NCI-H1105 treated with DMSO at 0.1 percent for 48 hours (cell line): ENCODE measurements at places on chromosomes 1 and 21.

DNA sequence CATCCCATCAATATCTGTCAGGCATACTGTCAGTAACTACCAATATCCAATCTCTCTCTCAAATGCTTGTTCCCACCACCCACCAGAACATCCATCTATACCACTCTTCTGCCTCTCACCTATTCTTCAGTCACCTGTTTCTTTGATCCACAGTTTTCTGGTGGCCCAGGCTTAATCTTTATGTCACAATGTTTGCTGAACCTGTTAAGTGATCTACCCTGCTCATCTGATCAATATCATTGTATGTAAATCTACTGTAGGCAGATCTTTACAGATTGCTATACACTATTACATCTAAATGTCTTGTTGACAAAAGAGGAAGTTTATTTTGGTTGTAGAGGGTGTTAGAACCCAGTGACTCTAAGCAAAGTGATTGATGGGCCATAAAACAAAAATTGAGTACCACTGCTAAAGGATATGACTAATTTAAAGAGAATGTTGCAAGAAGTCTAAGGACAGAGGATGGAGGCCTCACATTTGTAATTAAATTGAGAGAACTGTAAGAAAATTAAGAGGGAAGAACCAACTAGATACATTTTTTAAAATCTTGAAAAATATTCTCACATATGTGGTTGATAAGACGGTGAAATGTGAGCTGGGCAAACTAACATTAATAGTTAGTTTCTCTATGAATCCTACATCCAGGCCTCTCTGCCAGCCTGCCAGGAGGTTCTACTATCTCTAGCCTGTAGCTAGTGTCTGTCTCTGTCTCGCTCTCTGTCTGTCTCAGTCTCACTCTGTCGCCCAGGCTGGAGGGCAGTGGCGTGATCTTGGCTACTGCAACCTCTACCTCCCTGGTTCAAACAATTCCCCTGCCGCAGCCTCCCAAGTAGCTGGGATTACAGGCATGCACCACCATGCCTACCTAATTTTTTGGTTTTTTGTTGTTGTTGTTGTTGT is 34.1 kb downstream of the EGLN1 start:
- DNase-seq = no peak

GRCh38 chr21:45306832-45307571 is 19.3 kb upstream of the POFUT2 start:
- no peak for DNase-seq

GRCh38 chr21:32978331-32979270 is 47.1 kb upstream of the OLIG2 start:
- DNase-seq = no peak

DNA sequence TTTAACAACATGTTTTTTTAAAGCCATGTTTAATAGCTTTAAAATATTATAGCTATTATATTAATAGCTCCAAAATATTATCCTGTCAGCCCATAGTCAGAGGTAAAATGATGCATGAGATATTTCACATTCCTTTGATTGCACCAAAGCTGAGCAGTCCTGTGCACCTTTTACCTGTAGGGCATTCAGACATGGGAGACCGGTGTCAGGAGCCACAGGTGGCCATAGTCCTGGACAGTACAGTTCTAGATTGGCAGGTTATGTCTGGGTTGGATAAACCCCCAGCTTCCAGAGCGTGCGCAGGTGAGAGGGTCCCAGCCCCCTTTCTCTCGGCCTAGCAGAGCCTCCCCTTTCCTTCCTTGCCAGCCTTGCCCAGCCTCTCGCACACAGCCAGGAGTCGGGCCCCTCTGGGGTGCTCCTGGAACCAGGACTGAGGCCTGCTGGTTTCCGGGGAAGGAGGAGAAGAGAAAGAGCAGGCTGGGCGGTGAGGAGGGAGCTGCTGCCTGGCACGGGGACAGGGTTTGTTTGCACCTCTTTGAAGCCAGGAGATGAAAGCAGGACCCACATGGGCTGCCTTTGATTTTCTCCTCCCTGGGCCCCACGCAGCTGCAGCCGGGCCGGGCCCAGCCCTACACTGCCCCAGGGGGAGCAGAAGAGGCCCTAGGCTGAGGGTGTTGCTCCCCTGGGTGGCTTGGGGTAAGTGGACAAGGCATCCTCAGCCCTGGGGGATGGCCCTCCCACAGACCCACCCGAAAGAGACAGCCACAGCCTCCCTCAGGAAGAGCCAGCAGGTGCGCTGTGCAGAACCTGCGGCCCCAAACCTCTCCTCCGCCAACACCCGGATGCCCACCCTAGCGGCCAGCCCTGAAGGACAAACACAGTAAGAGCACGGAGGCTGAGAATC is 75.2 kb upstream of the TARDBP start:
- no peak for DNase-seq

- DNase-seq = no peak
These were observed 137.8 kb downstream of the LIPI start for GRCh38 chr21:14072761-14073535.

GRCh38 chr1:56803561-56804156 is 15.5 kb downstream of the FYB2 start:
- DNase-seq = peak; percentile 11

- DNase-seq = no peak
These were observed 67.8 kb downstream of the SLC37A1 start for GRCh38 chr21:42581336-42581992.

GRCh38 chr21:16912075-16912474 is 600.8 kb upstream of the CXADR start:
- DNase-seq = no peak

DNA sequence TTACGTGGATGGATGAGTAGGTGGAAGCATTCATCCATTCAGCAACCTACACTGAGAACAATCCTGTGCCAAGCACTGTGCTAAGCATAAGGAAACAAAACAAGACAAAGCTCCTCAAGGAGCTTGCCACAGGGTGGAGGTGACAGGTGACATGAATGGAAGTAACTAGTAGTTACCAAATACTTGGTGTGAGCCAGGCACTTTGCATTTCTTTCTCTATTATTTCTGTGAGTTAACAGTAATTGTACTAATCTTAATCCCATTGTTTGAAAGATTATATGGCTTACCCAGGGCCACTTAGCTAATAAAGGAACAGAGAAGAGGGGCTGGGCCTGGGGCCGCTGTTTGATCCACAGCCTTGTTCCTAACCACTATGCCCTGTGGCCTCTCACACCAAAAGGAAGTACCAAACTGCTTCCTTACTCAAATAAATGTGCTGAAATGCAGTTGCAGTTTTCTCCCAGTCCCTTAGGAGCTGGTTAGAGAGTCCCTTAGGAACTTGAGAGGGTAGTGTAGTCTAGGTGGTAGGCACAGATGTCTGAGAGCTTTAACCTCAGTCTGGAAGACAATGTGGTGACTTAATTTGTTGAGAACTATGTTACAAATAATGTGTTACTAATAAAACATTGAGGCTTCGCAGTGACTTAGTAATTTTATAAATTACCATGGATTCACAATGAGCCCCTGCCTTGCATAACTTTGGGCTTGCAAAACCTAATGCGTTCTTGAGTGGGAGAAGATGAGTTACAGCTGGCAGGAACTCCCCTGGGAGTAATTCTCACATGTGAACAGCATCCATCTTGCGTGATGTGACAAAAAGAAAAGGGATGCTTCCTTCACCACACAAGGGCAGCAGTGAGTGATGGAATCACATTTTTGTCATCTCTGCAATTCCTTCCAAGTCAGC is 69.8 kb downstream of the MPZL1 start:
- no peak for DNase-seq

DNA sequence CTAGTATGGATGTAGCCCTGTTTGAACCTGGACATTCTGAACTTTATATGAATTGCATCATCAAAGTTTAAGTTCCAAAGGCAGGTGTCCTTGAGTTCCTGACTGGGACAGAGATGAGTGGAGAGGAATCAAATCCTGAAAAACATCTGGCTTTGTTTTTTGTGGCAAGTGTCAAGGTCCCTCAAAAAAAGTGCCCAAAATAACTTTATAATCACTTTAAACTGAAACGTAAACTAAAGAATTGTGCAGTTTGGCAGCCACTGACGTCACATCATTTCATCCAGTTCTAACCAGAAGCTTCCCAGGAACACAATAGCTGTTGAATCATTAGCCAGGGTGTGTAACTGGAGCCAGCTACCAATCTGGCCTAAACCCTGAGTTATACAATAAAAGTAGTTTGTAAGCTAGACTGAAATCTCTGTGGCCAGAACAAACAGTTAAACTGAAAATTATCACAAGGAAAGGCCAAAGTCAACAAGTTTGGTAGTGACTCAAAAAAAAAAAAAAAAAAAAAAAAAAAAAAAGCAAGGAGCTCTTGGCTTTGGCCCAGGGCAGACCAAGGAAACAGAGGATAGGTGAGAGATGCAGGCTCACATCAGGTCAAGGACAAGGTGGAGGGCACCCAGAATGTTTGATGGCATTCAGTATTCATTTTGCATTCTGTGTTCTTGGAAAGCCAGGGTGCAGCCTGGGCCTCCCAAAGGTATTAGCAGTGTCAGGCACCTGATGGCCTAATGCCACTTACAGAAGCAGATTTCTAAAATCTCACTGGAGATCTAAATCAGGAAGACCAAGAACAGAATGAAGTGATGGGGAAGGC is 74.3 kb downstream of the TNFSF18 start:
- DNase-seq = no peak

- no peak for DNase-seq
These were observed 213.8 kb upstream of the TMEM51 start for GRCh38 chr1:14939527-14940284.

GRCh38 chr1:172720339-172720738 is 61.4 kb downstream of the FASLG start:
- no peak for DNase-seq

- no peak for DNase-seq
These were observed 17.5 kb upstream of the TTC22 start for GRCh38 chr1:54818461-54819194.

DNA sequence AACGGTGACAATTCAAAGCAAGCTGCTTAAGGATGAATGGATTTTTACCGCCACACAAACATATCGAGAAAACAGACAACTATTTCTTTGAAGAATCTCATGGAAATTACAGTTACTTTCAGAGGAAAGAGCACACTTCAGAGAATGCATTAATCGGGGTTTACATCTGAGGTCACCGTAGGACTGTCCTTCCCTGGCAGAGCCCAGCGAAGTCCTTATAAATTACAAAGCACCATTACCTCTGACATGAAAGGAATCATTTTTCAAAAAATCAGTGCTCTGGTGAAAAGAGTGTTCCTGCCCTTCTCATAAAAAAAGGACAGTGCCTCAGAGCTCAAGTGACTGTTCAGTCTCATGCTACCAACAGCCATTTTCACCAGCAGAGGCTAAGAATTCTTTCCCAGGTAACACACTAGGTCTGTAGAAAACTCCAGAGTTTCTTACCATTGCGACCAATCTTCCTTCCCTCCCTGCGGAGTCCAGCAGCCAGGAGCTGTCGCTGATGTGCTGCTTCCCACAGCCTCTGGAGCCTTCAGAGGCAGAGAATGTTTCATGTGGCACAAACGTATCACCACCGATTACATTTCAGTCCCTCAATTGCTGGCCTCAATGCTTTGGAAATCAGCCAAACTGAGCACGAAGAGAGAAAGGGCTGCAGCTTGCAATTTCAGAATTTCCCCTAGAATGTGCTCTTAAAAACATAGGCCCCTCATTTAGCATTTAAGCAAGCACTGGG is 75.4 kb downstream of the PLD5 start:
- DNase-seq = peak; percentile 64

DNA sequence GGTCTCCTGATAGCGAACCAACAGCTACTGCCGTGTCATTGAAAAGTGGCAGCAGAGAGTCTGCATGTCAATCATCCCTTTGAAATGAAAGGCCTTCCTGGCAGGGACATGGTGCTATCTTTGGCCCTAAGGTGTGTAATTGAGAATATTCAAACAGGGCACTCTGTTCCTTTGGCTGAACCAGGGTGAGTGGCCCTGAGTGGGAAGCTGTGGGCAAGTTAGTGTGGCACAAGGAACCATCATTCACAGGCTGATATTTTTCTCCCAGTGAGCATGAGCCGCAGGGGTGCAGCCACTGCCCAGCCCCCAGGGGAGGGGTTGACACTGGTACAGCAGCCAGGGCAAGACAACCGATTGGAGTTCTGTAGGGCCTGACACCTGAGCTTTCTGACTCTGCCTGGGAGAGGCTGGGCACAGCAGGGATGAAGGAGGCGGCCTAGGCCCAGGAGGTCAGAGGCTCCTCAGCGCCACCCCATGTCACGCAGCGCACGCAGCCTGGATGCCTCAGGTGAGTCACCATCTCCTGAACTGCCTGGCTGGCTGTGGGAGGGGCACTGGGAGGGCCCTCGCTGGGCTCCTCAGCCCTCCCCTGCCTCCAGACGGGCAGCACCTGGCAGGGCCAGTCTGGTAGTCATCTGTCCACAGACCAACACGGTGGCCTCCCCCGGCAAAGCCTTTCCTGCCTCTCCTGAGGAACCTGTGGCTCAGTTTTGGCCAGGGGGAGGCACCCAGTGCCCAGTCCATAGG is 13.2 kb downstream of the QSOX1 start:
- DNase-seq = no peak

- no peak for DNase-seq
These were observed 39.2 kb downstream of the DISP3 start for GRCh38 chr1:11518016-11518701.

DNA sequence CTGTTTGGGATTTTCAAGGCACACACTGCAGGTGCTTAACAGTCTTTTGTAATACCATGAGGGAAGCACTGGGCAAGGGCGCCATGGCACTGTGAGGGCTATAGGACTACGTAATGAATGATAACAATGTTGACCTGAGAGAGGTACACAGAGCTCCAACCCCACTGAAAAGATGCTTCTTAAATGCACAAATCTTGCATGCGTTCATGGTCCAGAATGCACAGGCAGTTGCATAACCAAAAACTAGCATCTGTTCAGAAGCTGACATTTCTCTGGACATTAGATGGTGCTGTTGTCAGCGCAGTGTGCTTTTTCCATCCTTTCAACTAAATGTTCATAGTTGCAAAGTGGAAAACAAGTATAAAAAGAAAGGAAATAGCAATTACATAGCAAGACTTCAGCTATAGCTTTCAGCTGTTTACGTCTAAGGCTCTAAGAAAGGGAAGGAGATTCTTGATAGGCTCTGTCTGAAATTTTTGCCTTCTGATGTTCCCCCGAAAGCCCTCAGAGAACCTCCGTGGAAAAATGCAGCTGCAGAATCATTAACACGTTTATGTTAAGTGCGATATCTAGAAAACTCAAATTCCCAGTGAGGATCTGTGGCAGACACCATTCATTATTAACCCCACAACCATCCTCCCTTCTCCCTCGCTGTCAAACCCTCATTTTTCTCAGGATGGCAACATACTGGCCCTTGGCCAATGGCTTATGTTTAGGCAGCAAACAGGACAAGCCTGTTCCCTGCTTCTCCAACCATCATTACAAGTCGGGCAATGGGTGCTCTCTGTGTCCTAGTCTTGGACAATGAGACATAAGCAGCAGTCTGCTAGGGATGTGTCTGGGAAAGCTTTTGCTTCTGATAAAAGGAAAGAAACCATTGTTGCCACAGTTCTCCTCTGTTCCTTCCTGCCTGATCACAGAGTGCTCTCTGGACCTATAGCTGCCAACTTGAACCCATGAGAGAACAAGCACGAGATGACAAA is 8.2 kb upstream of the TARBP1 start:
- no peak for DNase-seq

GRCh38 chr1:97646071-97646470 is 274.8 kb downstream of the DPYD start:
- DNase-seq = no peak

DNA sequence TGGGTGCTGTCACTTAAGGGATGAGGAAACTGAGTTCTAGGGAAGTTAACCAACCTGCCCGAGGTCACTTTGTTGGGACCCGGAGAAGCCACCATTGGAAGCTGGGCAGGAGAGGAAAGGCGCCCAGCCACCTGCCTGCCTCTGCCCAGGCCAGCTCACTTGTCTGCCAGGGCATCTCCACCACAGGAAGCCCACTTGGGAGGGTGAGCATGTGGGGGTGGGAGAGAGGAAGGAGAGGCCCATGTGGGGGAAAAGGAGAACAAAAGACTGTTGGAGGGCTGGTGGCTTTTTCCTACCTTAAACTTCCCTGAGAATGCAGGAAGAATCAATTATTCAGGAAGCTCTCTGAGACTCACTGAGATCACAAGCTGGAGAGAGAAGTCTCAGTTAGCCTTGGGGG is 43.8 kb upstream of the SELENON start:
- no peak for DNase-seq
